GM23248 (cell line): ENCODE measurements at places on chromosomes 11 and 22.

DNA sequence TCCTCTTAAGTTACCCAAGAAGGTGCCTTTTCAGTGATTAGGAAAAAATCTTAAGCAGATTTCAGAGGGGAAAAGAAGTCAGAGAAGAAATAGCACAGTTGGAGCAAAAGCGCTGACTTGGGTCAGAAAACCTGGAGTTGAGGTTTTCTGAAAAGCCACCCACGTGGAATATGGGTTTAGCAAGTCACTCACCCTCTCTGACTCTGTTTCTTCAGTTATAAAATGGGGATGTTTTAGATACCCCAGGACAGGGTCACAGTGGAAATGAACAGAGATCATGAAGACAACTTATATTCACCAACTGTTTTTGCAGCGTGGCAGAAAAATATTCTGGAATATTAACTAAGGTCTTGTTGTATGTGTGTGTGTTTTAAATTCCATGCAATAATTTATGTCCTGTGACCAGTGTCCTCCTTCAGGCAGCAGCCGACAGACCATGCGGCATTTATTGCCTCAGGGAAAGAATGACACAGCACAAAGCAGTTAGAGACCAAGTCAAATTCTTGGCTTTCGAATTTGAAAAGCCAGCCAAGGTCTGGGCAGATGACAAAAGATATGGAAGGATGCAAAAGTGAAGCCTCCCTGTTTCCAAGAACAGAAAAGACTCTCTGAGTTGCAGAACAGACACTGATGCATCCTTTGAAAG is 119.9 kb downstream of the MIAT start:
- DNase-seq = peak; percentile 81

DNA sequence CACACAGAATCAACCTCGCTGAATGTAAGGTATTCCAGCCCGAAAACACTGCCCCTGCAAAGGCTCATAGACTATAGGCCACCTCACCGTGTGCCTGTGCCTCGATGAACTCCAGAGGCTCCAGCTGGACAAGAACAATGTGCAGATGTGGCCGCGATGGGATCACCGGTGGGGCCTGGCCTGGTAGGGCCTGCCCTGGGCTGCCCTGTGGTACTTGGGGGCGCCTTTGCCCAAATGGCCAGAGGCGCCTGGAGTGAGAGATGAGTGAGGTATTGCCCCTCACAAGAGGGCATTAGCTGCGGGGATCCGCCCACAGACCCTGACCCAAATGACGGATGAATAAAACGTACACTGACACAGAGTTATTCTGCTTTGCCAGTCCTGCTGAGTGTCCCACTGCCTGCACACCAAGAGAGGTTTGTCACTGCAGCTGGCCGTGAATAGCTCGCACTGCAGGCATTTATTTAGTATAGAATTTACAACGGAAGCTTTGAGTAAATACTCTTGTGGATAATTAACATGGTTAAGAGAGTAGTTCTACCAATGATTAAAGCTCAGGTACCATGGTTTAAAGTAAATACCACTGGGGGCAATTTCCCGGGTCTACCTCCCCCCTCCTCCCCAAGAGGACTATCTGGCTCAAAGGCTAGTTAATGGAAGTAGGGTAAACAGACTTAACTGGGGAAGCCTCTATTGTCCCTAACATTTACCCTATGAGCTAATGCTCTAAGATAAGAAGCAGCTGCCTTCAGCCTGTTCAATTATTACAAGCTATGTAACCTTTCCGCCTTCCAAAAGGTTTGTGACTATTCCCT is 101.1 kb upstream of the IGLL5 start:
- DNase-seq = no peak

GRCh38 chr11:56497010-56497409 is 5.8 kb upstream of the OR5M8 start:
- no peak for DNase-seq

DNA sequence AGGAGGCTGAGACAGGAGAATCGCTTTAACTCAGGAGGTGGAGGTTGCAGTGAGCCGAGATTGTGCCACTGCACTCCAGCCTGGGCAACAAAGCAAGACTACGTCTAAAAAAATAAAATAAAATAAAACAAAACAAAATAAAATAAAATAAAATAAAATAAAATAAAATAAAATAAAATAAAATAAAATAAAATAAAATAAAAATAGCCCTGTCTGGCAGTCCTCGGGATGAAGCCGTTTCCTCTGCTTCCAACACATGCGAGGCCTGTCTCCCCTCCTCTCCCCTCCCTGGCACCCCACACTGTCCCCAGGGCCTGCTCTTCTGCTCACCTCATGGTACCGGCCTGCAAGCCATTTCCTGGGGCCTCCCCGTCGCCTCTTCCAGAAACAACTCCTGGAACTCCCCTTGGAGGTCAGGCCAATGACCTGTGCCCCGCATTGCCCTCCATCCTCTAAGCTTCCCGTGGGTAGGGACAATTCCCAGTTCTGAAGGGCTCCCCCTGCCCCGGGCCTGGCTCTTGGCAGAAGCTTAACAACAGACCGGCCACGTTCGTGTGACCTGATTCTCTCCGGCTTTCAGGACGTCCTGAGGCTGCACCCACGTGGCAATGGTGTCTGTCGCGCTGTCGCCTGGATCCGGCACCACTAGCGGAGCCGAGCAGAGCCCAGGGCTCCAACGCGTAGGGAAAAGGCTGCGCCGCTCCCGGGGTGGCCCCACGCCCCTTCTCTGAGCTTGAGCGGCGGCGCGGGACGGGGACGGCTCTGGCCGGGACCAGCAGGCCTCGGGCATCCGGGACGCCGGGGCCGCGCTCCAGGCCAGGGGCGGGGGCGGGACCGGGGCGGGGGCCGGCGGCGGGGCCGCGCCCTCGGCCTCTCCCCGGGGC is 456 bp upstream of the PARVB start:
- peak; percentile 71 for DNase-seq

DNA sequence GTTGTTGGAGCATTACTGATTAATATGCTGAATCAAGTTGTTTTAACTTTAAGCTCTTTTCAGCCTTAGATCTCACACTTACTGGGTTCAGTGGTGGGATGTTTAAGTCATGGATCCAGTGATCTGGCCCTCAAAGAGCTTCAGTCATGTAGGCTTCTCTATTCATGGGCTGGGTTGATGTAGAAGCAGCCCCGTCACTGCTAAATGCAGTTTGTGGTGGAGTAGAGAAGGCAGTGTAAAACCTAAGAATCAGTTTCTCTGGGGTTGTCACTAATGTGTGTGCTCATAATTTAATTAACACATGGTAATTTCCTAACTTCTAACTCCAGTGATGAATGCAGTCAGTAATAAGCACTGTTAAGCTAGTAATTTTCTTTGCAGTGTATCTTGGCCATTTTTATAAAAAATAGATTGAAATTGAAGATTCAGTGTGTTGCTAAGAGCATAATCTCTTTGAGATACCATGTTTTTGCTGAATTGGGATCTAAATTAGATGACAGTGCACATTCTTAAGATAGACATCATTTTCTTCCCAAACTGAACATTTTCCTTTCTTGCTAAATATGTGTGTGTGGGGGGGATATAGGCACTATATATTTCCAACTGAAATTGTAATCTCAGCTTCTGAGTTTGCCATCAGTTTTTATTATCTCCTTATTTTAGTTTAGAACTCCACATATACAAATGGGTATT is 9.0 kb downstream of the SPCS2 start:
- no peak for DNase-seq

GRCh38 chr11:5550440-5551095 is 2.2 kb upstream of the OR52H1 start:
- DNase-seq = peak; percentile 87

DNA sequence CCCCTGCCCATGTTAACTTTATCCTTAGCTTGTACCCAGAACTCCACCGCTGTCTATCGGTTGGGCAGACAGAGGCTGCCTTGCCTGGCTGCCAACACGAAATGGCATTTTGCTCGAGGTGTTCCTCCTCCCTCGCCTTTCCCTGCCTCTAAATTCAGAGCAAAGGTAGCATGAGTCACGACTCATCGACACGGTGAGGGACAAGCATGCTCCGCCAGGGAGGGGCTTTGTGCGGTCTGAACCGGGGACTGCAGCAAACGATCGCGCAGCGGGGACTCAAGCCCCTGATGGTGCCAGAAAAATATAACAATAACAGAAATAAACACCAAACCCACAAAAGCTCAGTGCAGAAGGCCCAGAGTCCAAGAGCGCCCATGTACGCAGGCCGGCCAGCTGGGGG is 52.3 kb downstream of the RTL6 start:
- no peak for DNase-seq

DNA sequence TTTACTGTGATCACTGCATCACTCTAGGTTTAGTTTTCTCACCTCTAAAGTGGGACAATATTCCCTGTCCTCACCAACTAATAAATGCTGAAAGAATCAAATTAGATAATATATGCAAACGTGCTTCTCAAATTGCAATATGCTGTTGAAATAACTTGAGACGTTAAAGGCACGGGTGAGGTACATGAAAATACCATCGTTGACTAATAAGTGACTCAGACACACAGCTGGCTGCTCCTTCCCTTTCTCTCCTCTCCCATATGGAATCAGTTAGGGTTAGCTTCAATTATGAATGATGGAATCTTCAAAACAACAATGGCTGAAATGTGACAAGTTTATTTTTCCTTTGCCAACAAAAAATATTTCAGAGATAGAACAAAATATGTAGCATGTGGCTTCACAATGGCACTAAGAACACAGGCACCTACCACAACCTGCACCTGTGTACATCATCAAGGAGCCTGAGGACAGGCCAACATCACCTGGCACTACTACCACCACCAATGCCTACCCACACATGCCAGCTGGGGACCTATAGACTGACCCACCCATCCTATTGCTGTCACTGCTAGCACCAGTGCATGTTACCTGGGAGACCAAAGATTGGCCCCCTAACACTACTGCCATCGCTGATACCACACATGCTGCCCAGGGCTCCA is 13.7 kb downstream of the GDPD4 start:
- DNase-seq = peak; percentile 95

DNA sequence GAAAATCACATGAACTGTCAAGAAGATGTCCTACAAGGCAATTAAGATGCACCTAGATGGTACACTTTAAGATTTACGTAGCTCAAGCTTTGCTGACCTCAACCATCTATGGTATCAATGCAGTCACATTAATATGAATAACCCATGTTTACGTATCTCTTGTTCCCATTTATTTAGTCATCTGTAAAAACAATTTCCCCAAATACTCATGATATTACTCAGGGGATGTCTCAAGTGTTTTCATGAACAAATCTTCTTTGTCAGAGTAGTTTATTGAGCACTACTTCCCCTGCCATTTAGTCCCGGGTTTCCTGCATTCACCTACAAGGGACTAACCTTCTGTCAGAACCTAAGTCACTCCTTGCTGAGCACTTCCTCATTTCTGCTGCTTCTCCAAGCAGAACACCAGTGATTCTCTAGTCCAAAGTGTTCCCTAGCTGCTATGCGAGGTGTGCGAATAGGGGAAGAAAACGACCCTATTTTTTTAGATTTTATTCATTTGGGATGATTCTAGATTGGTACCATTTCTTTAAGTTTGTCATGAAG is 554.3 kb upstream of the LRRC4C start:
- DNase-seq = no peak

DNA sequence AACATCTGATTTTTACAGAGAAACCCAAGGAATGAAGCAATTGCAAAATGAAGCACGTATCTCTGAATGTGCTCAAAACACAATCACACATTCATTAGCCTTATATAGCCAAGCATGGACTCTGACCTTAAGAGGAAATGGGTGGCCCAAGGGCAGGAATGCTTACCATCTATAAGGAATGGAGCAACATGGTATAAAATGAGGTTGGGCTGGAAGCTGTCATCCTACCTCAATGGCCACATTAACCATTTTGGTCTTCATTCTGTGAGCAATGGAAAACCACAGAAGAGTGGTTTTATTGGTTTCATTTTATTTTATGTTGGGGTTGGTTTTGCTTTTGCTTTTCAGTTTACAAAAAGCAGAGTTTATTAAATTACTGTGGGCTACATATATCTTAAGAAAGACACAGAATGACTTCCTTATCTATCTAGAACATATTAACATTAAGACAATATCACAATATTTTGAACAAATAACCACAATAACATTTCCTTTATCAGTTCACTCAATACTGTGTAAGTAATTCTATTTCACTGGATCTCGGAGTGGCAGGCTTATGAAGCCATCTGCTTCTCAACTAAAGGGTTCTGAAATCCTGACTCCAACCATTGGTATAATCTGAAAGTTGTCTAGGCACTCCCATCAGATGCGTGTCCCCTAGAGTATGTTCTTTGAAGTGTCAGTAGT is 10.8 kb upstream of the MS4A13 start:
- DNase-seq = no peak

DNA sequence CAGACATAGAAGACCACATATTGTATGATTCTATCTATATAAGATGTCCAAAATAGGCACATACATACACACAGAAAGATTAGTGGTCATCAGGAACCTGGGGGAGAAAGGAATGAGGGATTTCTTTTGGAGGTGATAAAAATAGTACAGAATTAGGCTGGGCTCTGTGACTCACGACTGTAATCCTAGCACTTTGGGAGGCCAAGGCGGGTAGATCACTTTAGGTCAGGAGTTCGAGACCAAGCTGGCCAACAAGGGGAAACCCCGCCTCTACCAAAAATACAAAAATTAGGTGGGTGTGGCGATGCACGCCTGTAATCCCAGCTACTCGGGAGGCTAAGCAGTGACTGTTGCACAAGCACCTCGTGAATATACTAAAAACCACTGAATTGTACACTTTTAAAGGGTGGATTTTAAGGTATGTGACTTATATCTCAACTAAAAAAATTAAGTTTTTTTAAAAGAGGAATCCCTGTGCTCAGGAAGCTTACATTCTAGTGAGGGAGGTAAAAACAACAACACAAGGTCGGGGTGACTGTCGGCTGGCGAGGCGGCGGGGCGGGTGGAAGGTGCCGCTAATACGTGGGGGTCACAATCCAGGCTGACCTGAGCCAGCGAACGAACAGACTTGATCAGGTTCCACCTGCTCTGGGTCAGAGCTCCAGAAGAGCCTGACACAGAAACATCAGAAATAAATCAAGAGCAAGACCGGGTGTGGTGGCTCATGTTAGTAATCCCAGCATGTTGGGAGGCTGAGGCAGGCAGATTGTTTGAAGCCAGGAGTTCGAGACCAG is 25.3 kb upstream of the TESMIN start:
- no peak for DNase-seq
